ENCODE measurements at places on chromosomes 1 and 21.

DNA sequence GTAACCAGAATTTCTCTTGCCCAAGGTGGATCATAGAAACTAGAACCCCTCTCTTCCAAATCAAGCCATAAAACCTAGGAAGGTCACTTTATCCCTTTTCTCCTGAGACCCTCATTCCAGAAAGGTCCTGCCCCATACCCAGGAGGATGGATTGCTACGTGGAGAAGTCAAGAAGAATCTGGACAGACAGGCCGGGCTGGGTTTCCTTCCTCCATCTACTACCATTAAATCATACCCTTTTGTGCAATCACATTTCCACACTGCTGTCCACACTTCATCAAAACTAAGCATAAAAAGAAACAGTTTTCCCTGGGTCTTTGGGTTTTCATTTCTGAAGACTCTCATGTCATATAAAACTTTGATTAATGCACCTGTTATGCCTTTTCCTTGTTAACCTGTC is 65.4 kb downstream of the C21orf91 start:
- no peak for DNase-seq

DNA sequence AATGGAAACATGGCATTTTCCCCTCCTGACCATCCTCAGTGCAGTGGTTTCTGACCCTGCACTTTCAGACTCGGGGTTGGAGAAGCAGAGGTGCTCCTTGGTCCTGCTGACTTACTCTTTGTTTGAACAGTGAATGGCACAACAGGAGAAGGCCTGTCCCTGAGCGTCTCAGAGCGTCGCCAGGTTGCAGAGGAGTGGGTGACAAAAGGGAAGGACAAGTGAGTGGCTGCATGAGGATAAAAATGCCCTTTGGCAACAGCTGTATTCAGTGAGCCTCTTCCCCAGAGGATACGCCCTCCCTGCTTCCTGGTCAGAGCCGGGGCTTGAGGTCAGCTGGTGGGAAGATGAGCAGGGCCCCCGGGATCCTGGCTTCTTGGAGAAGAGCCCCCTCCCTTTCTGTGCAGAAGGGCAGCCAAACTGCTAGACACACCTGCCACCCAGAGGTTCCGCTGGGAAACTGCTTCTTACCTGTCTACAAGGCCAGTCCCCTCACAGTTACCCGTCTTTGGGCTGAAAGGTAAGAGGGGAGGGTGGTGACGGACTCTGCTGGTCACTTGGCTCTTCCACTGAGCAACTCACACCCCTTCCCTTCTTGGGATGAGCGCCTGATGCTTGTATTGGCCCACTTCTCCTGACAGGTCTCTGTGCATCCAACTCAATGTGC is 16.6 kb downstream of the NPL start:
- DNase-seq = no peak

GRCh38 chr1:215776336-215776735 is 209.2 kb downstream of the KCTD3 start:
- DNase-seq = no peak

DNA sequence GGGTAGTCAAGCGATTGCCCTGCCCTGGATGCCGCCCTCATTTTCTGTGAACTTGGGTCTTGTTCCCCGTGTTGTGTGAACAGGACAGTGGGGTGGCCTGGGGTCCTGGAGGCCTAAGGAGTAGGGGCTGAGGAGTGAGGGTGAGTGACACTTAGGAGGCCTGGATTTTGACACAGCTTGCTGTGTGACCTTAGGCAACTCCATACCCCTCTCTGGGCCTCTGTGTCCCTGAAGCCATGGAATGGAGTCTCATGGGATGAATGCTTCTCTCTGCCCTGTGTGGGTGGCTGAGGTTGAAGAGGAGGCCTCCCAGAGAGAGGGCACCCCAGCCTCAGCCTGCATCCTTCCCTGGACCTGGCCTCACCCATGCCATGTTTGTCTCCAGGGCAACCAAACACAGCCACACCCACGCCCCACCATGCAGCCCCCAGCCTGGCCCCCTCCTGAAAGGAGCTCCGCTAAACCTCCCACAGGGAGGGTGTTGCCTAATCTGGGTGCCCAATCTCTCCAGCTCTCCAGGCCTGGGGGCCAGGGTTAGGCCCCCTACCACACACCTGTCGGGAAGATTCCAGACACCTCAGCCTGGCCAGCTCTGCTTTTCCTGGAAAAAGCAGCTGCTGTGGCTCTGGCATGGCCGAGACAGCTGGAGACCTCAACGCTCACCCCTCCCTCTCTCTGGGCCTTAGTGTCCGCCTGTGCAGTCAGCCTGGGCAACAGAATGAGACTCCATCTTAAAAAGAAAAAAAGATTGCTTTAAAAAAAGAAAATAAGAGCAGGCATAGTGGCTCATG is 9.9 kb downstream of the MYOM3 start:
- DNase-seq = no peak

DNA sequence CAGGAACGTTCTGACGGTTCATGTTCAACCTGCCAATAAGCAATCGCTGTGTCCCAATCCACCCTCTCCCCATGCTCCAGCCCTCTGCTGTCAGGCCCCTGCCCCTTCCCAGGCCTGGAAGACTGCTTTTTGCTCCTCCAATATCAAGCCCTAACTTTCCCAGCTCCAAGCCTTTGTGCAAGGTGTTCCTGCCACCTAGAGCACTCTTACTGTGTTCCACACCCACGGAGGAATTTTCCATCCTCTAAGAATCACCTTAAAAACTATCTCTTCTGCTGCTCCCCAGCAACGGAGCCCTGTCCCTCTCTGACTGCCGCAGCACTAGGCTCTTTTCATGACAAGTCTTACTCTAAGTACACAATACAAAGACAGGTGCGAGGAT is 657.9 kb downstream of the AJAP1 start:
- DNase-seq = no peak

GRCh38 chr1:116286541-116286971 is 86.5 kb upstream of the ATP1A1 start:
- no peak for DNase-seq

DNA sequence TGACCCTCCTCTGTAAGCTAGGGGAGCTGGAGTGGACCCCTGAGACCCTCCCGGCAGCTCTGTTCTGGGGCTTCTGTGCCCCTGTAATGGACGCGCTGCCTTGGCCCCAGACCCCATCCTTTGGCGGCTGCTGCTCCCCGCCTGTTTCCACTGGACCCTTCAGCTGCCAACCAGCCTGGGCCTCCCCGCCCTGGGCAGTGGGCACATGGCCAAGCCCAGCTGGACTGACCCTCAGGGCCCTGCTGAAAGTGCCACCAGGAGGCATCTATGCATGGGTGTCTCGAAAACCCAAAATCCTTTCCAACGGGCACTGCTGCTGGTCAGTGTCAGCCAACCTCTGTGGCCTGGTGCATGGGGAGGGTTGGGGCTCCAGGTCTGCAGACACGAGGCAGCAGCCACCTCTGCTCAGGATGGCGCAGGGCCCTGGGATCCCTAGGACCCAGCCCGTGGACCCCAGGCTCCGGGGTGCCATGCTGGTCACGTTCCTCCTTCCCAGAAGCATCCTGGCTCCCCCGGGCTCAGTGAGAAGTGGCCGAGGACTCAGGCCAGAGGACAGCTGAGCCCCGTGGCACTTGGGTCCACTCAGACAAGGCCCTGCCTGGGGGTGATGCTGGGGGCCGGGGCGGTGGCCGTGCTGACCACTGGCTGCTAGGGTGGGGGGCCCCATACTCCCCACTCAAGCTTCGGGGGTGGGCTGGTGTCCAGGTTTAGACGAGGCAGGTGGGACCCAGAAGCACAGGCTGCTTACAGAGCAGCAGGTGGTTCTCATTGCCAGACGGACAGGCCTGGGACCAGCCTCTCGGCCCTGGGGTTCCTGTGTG is 46.9 kb downstream of the SLX9 start:
- no peak for DNase-seq

Data from activated T-helper 1 cell treated with anti-CD3 and anti-CD28 coated beads, Interleukin-2, amount 50 U/mL, for 16 hours (primary cell).